ENCODE measurements at places on chromosomes 1 and 21.

- no peak for DNase-seq
Observed at GRCh38 chr1:47323599-47324031, 9.7 kb upstream of the STIL start.

DNA sequence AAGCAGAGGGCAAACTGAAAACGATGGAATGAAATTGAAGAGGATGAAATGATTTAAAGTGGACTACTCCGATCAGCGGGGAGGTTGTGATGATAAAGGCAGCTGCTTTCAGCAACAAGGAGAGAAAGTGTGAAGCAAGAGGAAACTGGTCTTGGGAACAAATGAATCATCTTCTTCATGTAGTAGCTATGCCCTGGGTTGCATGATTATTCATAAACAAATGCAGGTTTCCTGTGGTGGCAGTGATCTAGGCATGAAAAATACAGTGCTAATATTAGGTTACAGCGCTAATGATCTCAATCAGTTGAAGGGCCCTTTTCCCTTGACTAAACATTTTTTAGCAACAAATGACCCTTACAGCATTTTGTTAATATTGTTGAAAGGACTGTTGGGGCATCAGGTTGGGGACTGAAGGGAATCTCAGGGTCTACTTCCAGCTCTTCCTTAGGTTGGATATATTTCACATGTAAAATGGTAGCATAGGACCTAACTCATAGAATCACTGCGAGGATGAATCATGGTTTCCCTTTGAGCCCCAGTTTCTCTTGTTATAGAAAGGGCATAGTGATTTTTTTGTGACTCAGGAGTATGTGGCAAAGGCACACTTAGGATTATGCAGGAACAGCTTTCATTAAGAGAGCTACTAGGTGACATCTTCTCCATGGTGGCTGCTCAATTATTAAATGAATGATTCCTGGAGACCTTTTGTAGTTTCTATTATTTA lies 1.9 kb upstream of the ZFYVE9 start:
- DNase-seq: no peak

GRCh38 chr1:173418107-173418985 lies 58.8 kb upstream of the PRDX6 start:
- DNase-seq: no peak

- no peak for DNase-seq
Observed at GRCh38 chr1:228006786-228007048, at the start of gene WNT3A. Gene WNT3A (plus strand): TSS chr1:228006998. CDS start chr1:228007129, 131 bp downstream.

DNA sequence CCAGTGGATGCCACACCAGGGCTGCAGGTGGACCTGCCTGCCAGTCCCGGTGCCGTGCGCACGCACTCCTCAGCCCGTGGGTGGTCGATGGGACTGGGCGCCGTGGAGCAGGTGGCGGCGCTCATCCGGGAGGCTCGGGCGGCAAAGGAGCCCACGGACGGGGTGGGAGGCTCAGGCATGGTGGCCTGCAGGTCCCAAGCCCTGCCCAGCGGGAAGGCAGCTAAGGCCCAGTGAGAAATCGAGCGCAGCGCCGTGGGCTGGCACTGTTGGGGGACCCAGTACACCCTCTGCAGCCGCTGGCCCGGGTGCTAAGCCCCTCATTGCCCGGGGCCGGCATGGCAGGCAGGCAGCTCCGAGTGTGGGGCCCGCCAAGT lies 1171.8 kb upstream of the B3GALT2 start:
- DNase-seq: no peak

DNA sequence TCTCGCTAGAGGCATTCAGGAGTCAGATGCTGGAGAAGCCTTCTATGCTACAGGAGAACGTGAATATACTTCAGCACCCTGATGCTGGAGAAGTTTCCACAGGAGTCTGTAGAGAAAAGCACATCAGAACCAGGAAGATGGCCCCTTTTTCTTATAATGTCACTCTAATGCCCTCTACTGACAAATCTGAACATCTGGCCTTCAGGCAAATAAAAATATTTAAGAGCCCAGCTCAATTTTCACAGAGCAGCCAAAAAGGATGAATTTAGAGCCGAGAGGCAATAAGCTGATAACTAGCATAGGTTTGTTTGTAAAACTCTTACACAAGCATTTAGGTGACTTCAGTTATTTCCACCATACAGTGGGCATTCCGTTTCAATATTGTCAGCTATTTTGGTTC lies 3.8 kb upstream of the RRP15 start:
- no peak for DNase-seq

- no peak for DNase-seq
Observed at GRCh38 chr1:37288900-37289299, 185.5 kb upstream of the ZC3H12A start.

- no peak for DNase-seq
Observed at GRCh38 chr1:180482425-180483275, 19.7 kb downstream of the ACBD6 start.

- DNase-seq: no peak
Observed at GRCh38 chr1:92461364-92462097, 25.2 kb downstream of the GFI1 start.

DNA sequence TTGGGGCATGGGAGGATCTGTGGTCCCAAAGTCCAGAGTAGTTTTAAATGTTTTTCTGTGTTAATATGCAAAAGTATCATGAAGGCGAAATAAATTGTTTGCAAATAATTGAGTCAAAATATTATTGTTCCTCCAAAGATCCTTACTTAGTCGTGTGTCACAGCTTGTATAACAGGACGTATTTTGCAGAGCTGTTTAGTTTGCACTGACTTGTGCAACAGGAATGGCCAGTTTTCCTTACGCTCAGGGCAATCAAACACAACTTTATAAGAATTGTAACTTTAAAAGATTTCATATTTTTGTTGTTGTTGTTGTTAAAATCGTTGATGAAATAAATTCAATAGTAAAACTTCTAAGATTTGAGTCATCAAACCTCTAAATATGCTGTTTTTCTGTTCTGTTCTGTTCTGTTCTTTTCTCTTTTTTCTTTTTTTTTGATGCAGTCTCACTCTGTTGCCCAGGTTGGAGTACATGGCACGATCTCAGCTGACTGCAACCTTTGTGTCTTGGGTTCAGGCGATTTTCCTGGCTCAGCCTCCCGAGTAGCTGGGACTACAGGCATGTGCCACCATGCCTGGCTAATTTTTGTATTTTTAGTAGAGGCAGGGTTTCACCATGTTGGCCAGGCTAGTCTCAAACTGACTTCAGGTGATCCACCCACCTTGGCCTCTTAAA lies 60.6 kb downstream of the UCK2 start:
- no peak for DNase-seq

DNA sequence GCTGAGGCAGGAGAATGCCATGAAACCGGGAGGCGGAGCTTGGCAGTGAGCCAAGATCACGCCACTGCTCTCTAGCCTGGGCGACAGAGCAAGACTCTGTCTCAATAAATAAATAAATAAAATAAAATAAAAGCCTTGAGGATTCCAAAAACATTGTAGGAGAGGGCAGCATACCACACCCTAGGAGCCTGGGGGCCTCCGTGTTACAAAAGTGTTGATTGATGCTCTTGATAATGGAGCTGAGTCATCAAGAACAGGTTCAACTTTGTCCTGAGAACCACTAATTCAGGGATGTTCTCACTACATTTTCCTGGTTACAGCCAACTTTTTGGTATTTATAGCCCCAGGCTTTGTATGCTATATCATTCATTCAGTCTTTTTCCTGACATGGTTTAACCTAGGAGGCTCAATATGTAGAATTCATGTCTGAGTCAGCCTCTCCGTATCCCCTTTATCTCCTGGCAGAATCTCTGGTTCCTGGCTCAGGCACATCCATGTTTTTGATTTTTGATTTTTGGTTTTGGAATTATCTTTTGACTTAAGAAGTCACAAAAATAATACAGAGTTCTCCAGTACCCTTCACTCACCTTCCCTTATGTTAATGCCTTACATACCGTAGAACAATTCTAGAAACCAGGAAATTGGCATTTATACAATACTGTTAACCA lies 69.4 kb downstream of the LRRC8D start:
- no peak for DNase-seq

DNA sequence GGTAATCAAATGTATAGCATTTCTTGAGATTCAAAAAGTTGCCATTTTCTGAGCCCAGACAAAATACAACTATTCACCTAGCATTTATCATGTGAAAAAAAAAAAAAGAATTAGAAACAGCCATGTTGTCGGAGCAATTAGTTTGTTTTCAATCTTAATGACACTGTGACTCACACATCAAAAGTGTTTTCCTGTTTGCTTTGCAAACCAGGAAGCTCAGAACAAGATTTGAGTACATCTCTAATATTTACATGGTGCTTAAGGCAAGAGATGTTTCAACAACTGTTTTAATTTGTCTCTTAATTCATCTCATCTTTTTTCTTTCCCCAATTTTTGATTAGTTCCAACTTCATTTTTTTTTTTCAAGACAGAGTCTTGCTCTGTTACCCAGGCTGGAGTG lies 62.5 kb upstream of the CAPZB start:
- no peak for DNase-seq

GRCh38 chr1:10640843-10641553 lies 155.4 kb downstream of the CASZ1 start:
- DNase-seq: no peak

DNA sequence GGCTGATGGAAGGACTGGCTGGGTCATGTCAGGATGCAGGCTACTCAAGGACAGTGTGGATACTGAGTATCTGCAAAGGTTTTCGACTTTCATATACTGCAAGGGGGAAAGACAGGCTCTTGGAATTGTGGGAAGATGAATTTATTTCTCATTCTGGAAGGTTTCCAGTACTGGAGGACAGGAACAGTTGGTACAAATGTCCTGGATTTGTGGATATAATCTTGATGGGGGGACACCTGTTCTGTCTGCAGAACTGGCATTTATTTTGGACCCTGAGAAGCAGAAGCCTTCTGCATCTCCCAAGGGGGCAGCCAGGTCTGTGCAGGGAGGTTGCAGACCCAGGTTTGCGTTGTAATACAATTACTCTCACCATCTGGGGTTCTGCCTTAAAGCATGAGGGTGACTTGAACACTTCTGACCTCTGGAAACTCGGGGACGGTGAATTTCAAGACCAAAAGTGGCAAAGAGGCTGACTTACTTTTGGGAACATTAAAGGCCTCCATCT lies 65.8 kb downstream of the NOS1AP start:
- DNase-seq: no peak

- DNase-seq: no peak
Observed at GRCh38 chr1:102858695-102859094, 249.6 kb downstream of the COL11A1 start.

- no peak for DNase-seq
Observed at GRCh38 chr1:66773227-66773626, 21.0 kb downstream of the DYNLT5 start.

- DNase-seq: no peak
Observed at GRCh38 chr1:48196237-48196636, 26.3 kb upstream of the SLC5A9 start.

GRCh38 chr1:180219776-180220175 lies 10.3 kb upstream of the LHX4 start:
- DNase-seq: no peak

GRCh38 chr1:237038211-237038610 lies 3.8 kb upstream of the RYR2 start:
- no peak for DNase-seq

DNA sequence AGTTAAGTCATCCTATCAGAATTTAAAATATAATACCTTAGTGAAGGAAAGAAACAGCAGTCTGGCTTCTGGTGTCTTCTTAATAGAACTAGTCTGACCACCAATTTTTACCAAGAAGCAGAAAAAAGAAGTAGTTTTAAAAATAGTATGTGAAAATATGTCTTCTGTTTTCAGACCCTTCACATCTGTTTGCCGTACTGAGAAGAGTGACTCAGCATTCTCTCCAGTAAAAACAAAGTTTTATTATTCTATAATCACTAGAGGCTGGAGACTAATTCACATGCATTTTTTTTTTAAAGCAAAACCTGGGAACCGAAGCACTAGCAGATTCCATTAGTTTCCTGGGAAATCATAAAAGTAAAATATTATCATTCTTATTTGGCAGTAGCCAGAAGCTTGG lies 163.8 kb downstream of the COL24A1 start:
- no peak for DNase-seq

GRCh38 chr1:218809625-218810024 lies 364.1 kb upstream of the LYPLAL1 start:
- no peak for DNase-seq

GRCh38 chr1:199657449-199657848 lies 370.1 kb upstream of the NR5A2 start:
- no peak for DNase-seq

- DNase-seq: no peak
Observed at GRCh38 chr1:150807249-150808023, 624 bp downstream of the CTSK start.

Measured in activated CD4-positive, CD25-positive, alpha-beta regulatory T cell (primary cell).